ENCODE measurements at places on chromosomes 2 and 18.
A peak's percentile ranks its signal among the peaks of the same experiment; 100 is the strongest.

DNA sequence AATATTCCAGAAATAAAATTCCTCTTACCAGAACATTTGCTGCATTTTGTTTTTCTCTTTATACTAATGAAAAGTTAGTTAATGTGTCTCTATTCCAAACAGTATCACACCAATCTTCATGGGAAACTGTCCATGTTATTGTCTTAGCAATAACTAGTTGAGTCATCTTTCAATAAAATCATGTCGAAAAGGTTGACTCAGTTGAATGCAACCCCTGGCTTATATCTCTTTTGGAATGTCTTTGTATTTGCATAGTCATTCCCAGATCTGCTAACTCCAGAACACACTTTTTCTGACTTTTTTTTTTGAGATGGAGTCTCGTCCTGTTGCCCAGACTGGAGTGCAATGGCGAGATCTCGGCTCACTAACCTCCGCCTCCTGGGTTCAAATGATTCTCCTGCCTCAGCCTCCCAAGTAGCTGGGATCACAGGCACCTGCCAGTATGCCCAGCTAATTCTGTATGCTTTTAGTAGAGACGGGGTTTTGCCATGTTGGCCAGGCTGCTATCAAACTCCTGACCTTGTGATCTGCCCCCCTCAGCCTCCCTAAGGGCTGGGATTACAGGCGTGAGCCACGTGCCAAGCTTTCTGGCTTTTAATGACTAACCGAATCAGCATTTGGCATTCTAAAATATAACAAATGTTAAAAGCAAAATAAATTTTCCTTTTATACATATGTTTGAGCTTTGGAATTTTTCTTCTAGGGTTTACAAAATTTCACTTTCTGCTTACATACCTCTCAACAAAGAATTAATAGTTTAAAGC, 133.2 kb upstream of the GULP1 start:
- no peak for DNase-seq

GRCh38 chr2:177275040-177275742, 10.7 kb upstream of the NFE2L2 start:
- peak; percentile 75 for DNase-seq

DNA sequence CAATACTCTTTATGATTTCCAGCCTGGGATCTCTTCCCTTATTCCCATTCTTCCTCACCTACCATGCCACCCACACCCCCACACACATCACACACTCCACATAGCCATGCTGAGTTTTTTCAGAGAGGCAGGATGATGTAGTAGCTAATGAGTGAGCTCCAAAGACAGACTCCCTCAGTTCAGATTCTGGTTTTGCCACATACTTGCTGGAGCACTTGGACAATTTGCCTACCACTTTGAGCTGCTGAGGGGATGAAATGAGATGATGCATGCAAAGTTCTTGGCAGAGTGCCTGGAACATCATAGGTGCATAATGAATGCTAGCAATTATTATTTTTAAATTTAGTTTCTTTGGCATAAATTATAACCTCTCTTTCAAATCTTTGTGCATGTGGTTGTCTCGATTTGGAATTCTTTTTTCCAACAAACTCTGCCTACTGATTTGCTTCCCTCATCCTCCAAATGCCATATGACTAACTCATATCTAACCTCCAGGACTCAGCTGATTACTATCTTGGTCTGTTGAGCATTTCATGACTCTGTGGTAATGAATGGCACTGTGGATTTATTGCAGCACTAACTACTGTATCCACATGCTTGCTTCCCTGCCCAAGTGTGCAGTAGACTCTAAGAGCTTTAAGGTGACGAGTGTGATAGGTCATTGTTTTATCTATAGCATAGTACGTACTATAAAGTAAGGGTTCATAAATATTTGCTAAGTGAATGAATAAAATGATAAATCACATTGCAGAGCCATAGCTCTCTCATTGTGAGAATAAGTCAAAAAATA, 99.1 kb downstream of the TACR1 start:
- peak; percentile 39 for DNase-seq

GRCh38 chr18:32048507-32049091, 30.0 kb downstream of the RNF125 start:
- peak; percentile 74 for DNase-seq

GRCh38 chr2:212537726-212538304, 787 bp downstream of the ERBB4 start:
- no peak for DNase-seq

DNA sequence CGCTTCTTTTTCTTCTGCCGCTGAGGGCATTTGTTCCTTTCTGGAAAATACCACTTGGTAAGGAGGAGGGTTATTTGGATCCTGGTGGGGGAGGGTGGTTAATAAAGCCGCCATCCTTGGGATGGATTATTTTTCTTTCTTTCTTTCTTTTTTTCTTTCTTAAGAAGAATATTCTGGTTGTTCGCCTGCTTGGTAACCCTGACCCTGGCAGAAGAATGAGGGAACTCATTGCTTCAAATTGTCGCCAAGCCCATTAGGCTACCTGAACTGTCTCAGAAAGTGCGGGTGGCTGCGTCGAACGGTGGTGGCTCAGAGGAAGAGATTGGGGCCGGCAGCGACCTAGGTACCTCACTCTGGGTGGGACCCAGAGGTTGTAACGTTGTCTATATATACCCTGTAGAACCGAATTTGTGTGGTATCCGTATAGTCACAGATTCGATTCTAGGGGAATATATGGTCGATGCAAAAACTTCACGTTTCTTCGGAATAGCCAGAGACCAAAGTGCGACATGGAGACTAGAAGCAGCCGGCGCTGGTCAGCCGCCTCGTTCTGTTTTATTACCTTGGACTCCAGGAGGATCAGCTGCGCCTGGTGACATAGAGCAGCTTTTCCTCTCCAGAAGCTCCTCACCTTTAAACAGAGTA, 1.3 kb upstream of the HOXD4 start:
- no peak for DNase-seq

DNA sequence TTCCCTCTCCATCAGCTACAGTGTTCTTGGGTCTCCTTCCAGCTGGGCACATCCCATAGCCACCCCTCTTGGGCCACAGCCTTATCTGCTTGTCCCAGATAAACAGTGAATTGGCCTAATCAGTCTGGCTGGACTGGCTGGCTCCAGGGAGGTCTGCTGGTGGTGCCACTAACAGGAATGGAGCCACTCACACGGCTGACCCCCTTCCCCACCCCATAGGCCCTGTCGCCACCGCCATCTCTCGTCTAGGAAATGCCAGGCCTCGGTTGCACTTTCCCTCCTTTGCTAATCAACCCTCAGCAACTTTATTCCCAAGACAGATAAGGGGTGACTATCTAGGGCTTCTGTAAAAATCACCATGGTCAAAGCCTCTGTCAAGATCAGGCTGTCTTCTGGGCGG, 23.0 kb upstream of the TNP1 start:
- DNase-seq: no peak
